ENCODE measurements at places on chromosomes 13 and 19. TPM values are rescaled to one million over a fixed set of nuclear protein-coding genes. Genes with fewer than 3 reads are reported as not detected.

DNA sequence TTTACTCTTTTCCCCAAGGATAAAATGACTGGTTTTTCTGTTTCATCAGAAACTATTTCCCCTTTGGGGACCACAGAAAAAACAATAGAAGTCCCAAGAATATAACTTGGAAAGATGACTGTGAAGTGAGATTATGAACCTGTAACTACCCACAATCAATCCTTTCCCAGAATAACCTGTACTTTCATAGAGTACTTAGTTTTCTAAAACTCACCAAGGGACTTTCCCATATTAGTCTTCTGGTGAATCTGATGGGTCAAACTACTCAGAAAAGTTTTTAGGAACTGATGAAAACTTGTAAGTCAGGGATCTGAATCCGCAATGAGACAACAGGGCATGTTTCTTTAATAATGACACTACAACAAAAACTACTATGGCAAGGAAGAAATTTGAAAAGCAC, 62.6 kb downstream of the STK24 start:
- H3K4me3 ChIP-seq, result no peak overlapping the region
- H3K36me3 ChIP-seq, result peaks cover 31% of the 10 kb centered on the region
- DNase-seq, result no peak
- H3K27ac ChIP-seq, result peak overlapping the region; percentile 59
- H3K4me1 ChIP-seq, result peaks cover 35% of the 10 kb centered on the region

Gene KLK13
- total RNA-seq, result 1.5 TPM

DNA sequence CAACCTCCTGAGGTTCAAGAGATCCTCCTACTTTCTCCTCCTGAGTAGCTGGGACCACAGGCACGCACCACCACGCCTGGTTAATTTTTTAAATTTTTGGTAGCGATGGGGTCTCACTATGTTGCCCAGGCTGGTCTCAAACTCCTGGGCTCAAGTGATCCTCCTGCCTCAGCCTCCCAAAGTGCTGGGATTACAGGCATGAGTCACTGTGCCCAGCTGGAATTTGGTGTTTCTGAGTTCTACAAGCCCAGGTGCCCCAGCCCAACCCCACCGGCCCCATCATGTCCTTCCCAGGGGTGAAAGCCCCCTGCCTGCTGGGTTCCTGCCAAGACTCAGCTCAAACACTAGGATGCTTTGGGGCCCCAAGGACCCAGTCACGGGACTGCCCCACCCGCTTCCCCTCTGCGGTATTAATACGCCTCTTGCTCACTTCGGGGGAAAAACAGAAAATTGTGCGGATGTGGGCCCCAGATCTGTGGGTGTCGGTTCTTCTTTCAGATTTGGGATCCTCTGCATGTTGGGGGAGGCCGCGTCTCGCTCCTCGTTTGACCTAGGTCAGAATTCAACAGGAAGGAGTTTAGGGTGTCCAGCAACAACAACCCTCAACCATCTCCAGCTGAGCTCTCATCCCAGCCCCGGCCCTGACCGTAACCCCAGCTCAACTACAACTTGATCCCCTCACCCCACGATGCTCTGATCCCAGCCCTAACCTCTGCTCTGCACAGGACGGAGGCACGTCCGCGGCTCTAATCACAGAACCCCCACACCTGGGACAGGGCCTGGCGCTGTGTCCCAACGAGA, 3.7 kb upstream of the FCER2 start:
- H3K4me1 ChIP-seq, result no peaks in the 10 kb centered on the region
- DNase-seq, result no peak
- no peaks in the 10 kb centered on the region for H3K36me3 ChIP-seq

DNA sequence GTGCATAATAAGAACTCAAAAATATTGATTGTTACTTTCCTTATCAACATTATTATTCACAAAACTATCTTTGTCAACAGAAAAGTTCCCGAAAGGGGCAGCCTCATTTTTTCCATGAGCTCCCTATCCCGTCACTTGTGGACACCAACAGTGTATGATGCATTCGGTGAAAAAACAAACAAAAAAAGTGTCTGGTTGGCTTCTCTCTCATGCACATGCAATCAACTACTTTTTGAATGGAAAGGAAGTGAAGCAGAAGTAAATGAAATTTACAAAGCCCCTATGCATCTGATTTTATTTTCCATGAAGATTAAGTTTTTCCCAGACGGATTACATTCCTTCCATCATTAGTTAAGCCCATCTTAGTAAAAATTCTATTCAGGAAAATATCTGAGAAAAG, 526.9 kb downstream of the RFC3 start:
- peaks cover 14% of the 10 kb centered on the region for H3K4me1 ChIP-seq
- H3K36me3 ChIP-seq, result no peaks in the 10 kb centered on the region
- peaks cover 3% of the 10 kb centered on the region for H3K27me3 ChIP-seq

GRCh38 chr19:7908078-7908699, 4.5 kb downstream of the MAP2K7 start:
- H3K27me3 ChIP-seq, result no peaks in the 10 kb centered on the region
- no peak overlapping the region for H3K4me3 ChIP-seq
- no peak for DNase-seq
- peaks cover 4% of the 10 kb centered on the region for H3K36me3 ChIP-seq
- H3K27ac ChIP-seq, result no peak overlapping the region

DNA sequence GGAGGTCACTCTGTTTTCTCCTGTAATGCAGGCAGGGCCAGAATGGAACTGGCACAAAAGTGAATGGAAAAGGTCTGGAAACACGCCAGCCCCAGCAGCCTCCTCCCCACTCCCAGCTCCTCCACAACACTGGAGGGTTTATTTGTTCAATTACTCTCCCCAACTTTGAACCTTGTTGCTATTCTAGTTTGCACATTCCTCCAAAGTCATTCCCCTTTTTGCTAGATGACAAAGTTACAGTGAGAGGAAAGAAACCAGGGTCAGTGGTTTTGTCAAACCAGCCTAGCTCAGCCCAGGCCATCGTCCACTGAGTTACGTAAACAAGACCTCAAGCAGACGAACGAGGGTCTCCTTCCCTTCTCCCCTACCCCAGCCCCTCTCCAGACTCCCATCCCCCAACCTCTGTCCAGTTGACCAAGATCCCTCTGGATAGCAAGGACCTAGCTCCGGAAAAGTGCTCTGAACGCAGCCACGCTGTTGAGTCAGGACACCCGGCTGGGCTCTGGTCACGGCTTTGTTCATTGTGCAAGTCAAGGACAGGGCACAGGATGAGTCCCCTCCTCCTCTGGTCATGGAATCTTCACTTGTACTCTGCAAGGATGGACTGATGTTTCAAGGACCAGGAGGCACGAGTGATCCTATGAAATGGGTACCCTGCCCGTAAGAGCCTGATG, 180.0 kb downstream of the USP12 start:
- peaks cover 39% of the 10 kb centered on the region for H3K27me3 ChIP-seq
- H3K4me1 ChIP-seq, result no peaks in the 10 kb centered on the region
- H3K4me3 ChIP-seq, result no peak overlapping the region

Gene PTH2
- not detected for total RNA-seq

Gene TMEM145
- total RNA-seq, result 0.88 TPM

DNA sequence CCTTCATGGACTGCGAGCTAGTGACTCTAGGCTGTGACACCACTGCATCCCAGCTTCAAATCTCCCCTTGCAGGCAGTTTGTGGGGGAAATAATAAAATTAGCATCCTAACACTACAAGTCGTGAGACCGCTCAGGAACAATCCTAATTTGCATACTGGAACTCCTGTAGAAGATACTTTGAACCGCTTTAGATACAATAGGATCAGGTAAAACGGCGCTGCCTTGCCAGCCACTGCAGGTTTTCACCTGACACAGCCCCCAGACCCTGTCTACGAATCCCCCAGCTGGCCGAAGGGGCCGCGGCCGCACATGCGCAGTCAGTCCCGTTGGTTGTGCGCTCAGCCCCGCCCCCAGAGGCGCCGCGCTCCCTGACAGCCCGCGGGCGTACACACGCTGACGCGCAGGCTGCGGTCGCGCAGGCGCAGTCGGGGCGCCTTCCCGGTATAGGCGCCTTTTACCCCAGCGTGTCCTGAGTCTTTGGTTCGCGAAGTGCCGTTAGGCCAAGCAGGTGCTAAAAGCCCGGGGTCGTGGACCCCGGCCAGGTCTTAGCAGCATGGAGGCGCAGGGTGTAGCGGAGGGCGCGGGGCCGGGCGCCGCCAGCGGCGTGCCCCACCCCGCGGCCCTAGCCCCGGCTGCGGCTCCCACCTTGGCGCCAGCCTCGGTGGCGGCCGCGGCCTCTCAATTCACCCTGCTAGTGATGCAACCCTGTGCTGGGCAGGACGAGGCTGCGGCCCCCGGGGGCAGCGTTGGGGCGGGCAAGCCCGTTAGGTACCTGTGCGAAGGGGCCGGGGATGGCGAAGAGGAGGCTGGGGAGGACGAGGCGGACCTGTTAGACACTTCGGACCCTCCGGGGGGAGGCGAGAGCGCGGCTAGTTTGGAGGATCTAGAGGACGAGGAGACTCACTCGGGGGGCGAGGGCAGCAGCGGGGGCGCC, at the start of gene RFXAP:
Gene RFXAP (plus strand): TSS at position 419 of the 935 bp plus-strand sequence. CDS start 136 bp downstream, at position 555.
- peaks cover 45% of the 10 kb centered on the region for H3K4me1 ChIP-seq
- H3K36me3 ChIP-seq, result peaks cover 5% of the 10 kb centered on the region
- DNase-seq, result peak; percentile 96
- H3K27me3 ChIP-seq, result no peaks in the 10 kb centered on the region
- H3K27ac ChIP-seq, result peak within 1 kb of the TSS; percentile 63

Gene TNNI3
- 2.1 TPM for total RNA-seq

Gene C19orf67
- not detected for total RNA-seq

DNA sequence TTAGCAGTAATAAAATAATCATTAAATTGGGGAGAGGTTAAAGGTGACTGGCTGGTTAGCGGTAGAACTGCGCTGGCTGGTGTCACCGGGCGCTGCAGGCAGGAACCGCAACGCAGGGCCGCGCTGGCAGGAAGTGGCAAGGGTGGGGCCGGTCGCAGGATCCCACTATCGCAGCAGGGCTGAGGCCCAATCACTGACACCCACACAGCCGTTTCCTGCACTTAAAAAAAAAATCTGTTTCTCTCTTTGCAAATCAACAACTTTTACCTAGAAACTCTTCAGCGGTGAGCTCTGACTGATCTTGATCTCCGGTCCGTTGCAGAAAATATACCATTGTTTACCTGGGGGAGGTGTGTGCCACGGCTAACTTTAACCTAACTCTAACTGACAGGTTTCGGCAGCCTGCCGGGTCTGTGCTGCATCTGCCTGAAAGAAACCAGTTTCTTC, 46.9 kb downstream of the KLF2 start:
- H3K27me3 ChIP-seq, result no peaks in the 10 kb centered on the region
- no peak overlapping the region for H3K27ac ChIP-seq

Gene IRS2
- 30.1 TPM for total RNA-seq

Gene NLRP5
- total RNA-seq, result not detected

GRCh38 chr19:1495051-1495798, 4.2 kb downstream of the REEP6 start:
- no peak overlapping the region for H3K4me3 ChIP-seq
- DNase-seq, result no peak
- H3K27me3 ChIP-seq, result peaks cover 17% of the 10 kb centered on the region
- no peaks in the 10 kb centered on the region for H3K36me3 ChIP-seq
- H3K4me1 ChIP-seq, result peaks cover 8% of the 10 kb centered on the region
- H3K27ac ChIP-seq, result no peak overlapping the region

Gene OR10H2
- total RNA-seq, result not detected

Gene NHLRC3
- total RNA-seq, result 17.3 TPM

Gene DACT3
- 24.5 TPM for total RNA-seq

DNA sequence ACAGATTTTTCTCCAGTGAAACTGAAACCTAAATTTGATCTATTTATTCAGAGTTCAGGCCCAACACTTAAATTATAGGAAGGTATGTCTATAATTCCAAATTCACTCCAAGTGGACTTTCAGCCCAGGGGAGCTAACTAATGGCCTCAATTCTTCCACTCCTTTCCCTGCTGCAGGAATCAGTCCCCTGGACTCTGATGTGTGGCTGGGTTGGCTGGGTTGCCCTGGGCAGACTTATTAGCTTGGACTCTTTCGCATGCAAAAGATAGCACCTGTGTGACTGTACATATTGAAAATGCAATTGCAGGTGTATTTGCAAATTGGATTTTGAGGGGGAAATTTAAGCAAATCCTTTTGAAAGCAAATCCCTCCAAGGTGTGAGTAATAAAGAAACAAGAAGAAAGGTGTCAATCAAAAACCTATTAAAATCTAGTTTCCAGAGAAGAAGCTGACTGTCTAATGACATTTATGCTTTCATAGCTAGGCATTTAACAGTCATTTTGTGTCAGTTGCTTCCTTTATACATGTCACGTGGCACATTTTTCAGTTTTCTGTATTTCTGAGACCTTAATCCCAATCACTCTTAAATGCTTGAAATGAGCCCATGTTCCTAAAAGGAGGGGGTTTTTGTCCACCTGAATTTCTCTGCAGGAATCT, 42.7 kb downstream of the KLF5 start:
- peak overlapping the region; percentile 30 for H3K27ac ChIP-seq
- H3K27me3 ChIP-seq, result no peaks in the 10 kb centered on the region
- DNase-seq, result no peak

Gene KIR2DL4
- not detected for total RNA-seq

DNA sequence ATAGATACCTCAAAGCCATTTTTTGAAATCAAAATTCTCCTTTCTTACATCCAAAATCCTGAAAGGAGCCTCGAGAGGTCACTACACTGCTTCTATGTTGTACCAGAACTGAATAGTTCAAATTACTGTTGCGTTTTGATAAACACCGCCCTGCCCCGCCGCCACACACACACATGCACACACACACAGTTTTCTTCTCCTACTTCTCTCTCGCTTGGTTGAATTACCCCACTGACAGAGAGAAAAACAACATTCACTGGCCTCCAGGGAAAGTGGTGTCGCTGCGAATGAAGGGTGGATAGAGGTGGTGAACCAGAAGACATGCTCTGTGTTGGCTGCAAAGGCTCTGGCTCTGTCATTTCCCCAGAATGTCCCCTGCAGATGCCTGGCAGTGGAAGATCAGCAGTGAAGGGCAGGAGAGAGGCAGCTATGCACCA, 183.4 kb upstream of the RFC3 start:
- H3K27ac ChIP-seq, result peak overlapping the region; percentile 67
- H3K4me1 ChIP-seq, result peaks cover 25% of the 10 kb centered on the region
- H3K27me3 ChIP-seq, result no peaks in the 10 kb centered on the region
- DNase-seq, result no peak
- H3K4me3 ChIP-seq, result peak overlapping the region; percentile 0

DNA sequence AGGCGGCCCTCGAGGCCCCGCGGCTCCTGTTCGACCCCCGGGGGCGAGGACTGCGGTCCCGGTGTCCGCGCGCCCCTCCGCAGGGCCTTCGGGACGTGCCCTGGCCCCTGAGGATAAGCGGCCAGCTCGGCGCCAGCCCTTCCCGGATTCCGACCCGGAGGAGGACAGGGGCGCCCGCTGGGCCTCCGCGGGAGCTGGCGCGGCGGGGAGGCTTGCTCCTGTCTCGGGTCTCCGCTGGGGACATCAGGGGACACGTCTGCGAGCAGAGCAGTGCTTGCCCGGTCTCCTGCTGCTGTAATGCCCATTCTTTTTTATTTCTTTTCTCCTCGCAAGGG, 829 bp downstream of the B3GLCT start:
- DNase-seq, result peak; percentile 77
- peaks cover 43% of the 10 kb centered on the region for H3K27me3 ChIP-seq
- peaks cover 25% of the 10 kb centered on the region for H3K4me1 ChIP-seq
- peaks cover 4% of the 10 kb centered on the region for H3K36me3 ChIP-seq
- peak overlapping the region; percentile 32 for H3K27ac ChIP-seq

GRCh38 chr19:40594657-40595091, 6.5 kb upstream of the LTBP4 start:
- peaks cover 19% of the 10 kb centered on the region for H3K4me1 ChIP-seq
- peak overlapping the region; percentile 59 for H3K27ac ChIP-seq
- H3K4me3 ChIP-seq, result peak overlapping the region; percentile 54
- DNase-seq, result no peak
- no peaks in the 10 kb centered on the region for H3K36me3 ChIP-seq

Gene IGFL3
- not detected for total RNA-seq

Gene ZNF296
- 2.2 TPM for total RNA-seq

GRCh38 chr19:47110521-47111005, 3.0 kb downstream of the ZC3H4 start:
- H3K27me3 ChIP-seq, result peaks cover 6% of the 10 kb centered on the region
- DNase-seq, result no peak
- peaks cover 52% of the 10 kb centered on the region for H3K4me1 ChIP-seq

Gene NTF4
- total RNA-seq, result 3.9 TPM

Gene TMPRSS9
- 0.41 TPM for total RNA-seq

Gene AKAP8
- 34.8 TPM for total RNA-seq

Gene ZIM2
- total RNA-seq, result not detected

Gene ZNF256
- 10.4 TPM for total RNA-seq

Gene C19orf53
- total RNA-seq, result 89.8 TPM
